KBM-7 (cell line): ENCODE measurements at places on chromosomes 7 and 10.
A peak's percentile ranks its signal among the peaks of the same experiment; 100 is the strongest.

GRCh38 chr7:36367561-36368077 is 22.0 kb upstream of the ANLN start:
- DNase-seq, result no peak

- DNase-seq, result no peak
Observed at GRCh38 chr7:90201500-90202195, 9.9 kb upstream of the STEAP2 start.

GRCh38 chr7:139797607-139798006 is 19.8 kb upstream of the HIPK2 start:
- no peak for DNase-seq

GRCh38 chr10:67776371-67776770 is 61.6 kb downstream of the DNAJC12 start:
- DNase-seq, result no peak

- DNase-seq, result peak; percentile 21
Observed at GRCh38 chr7:7761974-7762779, 43.8 kb upstream of the RPA3 start.
